ENCODE measurements at places on chromosomes 13 and 19.
A peak's percentile ranks its signal among the peaks of the same experiment; 100 is the strongest.

- no peak for DNase-seq
Observed at GRCh38 chr19:34666200-34666957, 10.6 kb downstream of the SCGB2B2 start.

DNA sequence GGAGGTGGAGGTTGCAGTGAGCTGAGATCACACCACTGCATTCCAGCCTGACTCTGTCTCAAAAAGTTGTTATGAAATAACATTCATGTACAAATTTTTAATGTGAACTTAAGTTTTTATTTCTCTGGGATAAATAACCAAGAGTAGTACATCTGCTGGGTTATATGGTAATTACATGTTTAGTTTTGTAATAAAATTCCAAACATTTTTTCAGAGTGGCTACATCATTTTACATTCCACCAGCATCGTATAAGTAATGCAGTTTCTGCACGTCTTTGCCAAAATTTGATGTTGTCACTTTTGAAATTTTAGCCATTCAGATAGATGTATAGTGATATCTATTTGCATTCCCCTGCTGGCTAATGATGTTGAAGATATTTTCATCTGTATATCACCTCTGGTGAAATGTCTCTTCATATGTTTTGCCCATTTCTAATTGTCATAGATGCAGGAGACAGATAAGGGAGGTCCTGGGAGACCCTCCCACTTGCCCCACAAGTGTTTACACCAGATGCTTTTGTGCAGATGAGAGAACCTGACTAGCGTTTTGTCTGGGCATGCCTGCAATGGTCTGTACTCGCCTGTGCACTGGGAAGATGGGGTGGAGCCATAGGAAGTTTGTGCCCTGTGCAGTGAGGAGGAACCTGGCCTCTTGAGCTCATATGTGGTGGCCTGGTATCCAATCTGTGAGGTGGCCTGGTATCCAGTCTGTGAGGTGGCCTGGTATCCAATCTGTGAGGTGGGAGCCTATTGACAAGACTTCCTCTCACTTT, 12.7 kb upstream of the KBTBD6 start:
- DNase-seq = no peak

DNA sequence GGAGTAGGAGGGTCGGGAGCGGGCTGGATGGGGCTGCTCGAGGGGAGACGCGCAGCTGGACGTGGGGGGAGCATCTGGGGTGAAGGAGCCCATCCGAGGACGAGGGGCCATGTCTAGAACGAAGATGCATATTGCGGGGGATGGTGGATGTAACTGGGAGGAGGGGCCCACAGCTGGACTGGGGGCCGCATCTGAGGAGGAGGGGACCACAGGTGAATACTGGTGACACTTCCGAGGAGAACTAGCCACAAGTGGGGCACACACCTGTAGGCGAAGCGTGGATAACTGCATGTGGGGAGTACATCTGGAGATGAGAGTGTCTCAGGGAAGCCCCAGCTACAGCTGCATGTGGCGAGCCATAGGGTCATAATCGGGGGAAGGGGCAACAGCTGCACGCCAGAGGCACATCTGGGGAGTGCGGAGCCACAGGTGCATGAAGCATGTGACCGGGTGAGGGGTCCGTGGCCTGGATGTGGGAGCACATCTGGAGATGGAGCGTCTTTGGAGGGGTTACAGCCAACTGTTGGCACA, 402 bp downstream of the ZSWIM9 start:
- no peak for DNase-seq

DNA sequence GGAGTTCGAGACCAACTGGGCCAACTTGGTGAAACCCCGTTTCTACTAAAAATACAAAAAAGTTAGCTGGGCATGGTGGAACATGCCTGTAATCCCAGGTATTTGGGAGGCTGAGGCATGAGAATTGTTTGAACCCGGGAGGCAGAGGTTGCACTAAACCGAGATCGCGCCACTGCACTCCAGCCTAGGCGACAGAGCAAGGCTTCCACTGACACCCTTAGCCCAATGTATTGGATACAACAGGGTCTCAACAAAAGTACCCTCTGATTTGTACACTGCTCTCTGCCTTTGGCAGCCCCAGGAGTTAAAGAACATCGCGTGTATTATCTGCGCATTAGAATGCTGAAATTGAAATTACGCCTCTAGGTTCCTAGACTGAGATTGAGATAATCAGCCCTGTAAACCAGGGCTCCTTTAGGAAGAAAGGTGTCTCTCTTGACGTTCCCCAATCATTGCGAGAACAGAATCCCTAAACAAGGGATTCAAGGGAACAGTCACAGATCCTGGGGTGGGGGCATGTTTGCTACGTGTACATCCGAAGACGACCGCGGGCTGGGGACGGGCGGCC, 21.9 kb downstream of the IPO5 start:
- DNase-seq = no peak

DNA sequence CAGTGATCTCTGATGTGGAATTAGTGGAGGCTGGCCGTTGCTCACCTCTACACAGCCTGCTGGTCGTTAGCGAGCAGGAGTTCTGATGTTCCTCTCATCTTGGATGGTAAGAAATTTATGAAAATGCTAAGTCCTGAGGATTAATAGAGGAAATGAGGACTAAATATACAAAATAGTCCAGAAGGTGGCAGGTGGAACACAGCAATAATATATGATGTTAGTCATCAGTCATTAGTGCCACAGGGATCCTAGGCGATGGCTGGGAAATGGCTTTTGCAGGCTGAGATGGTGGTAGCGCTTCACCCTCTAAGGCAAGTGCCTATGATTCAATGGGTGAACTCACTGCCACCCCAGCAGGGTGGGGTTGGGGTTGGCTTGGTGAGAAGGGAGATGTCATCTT, 338.6 kb upstream of the TMTC4 start:
- DNase-seq = no peak

DNA sequence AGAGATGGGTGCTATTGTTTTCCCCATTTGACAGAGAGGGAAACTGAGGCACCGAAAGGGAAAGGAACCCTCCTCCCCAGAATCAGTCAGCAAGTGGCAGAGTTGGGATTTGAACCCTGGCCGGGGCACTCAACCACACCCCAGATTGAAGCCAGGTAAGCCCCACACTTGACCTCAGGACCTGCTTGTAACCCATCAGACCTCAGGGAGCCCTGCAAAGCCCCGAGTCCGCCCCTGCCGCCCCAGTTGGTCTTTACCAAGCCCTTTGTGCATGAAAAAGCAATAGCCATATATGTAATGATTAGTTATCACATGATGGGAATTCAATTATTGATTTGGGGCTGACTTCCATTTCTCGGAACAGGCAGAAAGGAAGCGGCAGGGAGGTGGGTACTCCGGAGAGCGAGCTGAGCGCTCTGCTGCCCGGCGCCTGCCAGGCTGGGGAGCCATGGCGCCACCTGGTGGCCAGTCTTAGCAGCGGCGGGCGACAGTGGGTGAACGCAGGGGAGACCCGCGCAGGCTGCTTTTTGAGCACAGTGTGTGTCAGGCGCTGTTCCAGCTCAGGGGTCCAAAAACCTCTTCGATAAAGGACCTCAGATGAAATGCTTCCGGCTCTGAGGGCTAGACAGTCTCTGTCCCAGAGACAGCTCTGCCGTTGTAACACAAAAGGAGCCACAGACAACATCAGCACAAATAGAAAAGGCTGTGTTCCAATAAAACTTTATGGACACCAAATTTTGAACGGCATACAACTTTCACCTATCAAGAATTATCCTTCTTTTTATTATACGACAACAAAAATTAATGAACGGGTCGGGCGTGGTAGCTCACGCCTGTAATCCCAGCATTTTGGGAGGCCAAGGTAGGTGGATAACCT, 82.9 kb upstream of the CACNA1A start:
- peak; percentile 55 for DNase-seq

GRCh38 chr19:50300051-50300450, 29.1 kb downstream of the KCNC3 start:
- no peak for DNase-seq

DNA sequence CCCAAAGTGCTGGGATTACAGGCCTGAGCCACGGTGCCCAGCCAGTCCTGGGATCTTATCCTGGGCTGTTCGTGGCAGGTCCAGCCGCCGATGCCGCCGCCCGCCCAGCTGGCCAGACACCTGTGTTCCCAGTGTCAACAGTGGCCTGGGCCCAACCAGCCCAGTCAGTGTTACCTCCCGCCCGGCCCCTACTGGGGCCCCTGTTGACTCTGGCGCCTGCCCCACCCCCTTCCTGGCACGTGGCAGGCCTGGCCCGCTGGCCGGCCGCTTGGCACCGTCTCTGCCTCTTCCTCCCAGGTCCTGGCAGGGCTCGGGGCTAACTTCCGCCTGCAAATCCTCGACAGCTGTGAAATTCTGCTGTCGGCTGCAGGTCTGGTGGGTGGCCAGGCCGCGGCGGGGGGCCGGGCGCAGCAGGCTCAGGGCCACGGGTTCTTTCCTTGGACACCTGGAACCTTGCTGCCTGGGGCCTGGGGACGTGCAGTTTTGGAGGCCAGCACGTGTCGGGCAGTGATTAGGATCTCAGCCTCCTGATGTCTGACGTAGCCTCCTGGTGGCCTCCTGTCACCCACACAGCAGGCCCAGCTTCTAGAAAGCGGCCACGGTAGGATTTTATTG, 9.1 kb downstream of the ARID3A start:
- DNase-seq = no peak

DNA sequence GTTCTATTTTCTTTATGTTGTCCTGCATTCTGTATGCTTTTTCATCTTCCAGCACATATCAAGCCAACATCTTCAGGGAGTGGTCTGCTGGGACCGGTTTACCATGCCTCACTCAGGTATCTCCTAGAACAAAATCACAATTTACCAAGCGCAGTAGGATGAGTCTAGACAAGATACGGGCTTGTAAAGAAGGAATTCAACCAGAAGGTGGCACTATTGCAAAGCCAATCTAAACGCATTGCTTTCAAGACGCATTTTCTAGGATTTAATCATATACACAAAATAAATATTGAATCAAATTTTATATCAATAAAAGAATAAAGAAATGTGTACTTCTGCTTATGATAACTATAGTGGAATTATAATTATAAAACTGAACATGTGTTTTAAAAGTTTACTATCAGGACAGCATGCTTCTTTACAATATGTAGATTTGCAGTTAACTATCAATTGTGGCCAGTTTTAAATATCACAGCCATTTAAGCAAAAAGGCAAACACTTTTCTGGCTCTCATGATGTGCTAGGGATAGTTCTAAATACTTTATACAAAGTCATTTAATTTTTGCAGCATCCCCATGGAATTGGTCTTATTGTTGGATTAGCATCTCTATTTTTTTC, 16.1 kb upstream of the TPP2 start:
- peak; percentile 50 for DNase-seq

- no peak for DNase-seq
Observed at GRCh38 chr19:35031072-35031881, 1.0 kb downstream of the SCN1B start.

DNA sequence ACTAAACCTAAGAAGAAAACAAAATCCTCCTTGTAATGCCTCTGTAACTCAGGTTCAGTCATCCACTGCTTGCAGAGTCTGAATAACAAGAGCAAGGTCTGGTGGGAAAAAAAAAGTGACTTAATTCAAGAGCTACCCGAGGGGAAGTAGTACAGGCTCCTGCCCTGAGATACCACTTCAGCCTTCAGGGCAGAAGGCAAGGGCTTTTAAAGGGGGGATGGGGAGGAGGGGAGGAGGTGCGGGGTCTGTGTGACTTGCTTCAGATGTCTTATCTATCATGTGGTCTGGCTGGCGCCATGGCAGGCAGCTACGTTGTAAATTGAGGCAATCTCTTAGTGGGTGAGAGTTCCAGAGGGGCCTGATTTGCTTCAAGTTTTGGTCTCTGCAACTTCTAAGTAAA, 66.7 kb downstream of the LRRC63 start:
- no peak for DNase-seq

DNA sequence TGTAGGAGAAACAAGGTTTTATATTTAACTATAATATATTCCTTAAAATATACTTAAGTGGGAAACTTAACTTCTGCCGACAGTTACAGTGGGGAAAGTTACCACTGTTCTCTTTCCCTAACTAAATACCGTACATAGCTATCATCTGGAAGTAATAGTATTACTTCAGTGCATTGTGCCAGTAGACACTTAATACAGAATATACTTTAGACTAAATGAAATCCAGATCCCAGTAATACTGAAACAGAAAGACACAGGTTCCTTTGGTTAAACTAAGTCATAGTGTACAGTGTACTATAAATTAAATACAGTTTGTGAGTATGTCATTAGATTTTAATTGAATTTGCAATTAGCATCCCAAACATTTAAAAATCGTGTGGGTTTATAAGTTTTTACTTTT, 107.5 kb downstream of the PCCA start:
- DNase-seq = no peak

DNA sequence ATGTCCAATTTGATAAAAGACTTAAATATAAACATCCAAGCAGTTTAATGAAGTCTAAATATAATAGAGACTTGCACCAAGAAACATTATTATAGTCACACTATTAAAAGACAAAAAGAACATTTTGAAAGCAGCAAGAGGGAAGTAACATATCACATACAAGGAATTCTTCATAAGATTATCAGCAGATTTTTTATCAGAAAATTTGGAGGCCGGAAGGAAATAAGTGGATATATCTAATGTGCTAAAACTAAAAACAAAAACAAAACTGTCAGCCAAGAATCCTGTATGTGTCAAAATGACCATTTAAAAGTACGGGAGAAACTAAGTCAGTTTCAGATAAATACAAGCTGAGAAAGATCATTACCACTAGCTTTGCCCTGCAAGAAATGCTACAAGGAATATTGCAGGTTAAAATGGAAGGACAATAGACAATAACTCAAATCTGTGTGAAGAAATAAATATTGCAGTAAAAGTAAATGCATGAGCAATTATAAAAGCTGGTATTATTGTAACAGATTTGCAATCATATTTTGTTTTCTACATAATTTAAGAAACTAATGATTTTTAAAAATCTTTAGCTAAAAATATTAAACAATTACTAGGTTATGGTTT, 1665.9 kb upstream of the PCDH20 start:
- no peak for DNase-seq

DNA sequence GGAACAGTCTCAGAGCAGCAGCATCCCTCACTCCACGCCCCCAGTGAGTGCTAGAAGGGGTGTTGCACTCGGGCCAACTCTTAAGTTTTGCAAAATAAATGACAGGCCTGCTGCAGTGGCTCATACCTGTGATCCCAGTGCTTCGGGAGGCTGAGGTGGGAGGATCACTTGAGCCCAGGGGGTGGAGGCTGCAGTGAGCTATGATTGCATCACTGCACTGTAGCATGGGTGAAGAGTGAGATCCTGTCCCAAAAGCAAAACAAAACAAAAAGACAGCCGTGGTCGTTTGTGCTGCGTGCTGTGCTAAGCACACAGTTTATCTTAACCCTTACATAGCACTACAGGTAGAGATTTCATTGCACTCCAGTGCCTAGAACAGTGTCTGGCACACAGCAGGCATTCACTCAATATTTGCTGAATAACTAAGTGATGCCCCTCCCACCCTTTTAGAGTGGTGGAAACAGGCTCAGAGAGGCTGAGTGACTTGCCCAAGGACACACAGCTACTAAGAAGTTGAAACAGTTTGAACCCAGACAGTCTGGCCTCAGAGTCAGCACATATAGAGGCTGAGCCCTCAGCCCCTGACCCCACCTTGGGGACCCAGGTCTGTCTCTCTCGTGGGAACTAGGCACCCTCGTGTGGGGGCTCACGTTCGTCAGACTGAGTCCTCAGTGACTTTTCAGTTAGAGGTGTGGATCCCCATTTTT, 18.3 kb downstream of the KCNC3 start:
- DNase-seq = no peak

GRCh38 chr19:18903156-18904037, 7.4 kb upstream of the CERS1 start:
- DNase-seq = no peak
